ENCODE measurements at places on chromosomes 2 and 18.

GRCh38 chr2:235526166-235526565 is 32.3 kb downstream of the AGAP1 start:
- no peak for DNase-seq

GRCh38 chr2:166184789-166185188 is 57.0 kb upstream of the SCN1A start:
- no peak for DNase-seq

- no peak for DNase-seq
These were observed 148.4 kb downstream of the DOCK10 start for GRCh38 chr2:224893848-224894247.

DNA sequence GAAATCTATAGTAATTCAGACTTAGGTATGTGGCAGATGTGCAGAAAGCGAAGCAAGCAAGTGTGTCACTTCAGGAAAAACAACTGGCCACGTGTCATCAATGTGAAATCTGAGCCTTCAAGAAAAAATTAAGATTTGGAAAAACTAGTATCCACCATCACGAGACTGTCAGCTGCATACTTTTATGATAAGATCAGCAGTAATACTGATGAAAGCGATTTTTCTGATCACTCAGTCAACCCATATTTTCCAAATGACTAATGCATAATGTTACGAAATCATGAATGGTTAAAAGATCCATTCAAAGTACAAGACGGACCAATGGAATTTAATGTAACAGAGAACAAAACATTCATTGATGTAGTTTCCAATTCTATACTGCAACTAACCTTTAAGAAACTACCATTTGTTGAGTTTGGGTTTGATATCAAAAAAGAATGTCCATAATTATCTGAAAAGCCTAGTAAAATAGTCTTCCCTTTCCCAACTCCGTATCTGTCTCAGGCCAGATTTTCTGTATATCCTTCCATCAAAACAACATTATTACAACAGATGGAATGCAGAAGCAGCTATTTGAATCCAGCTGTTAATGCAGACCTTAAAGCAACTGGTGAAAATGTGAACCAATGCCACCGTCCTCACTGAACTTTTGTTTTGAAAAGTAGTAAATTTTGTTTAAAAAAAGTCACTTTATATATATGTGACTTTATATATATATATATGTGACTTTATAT is 17.0 kb upstream of the BCL2 start:
- no peak for DNase-seq

- no peak for DNase-seq
These were observed at the start of gene TFCP2L1 for GRCh38 chr2:121284463-121285449. Gene TFCP2L1 (minus strand): TSS chr2:121285202. CDS start chr2:121285109, 93 bp downstream.
